T-helper 9 cell (primary cell): ENCODE measurements at places on chromosomes 7 and 10.
A peak's percentile ranks its signal among the peaks of the same experiment; 100 is the strongest.

DNA sequence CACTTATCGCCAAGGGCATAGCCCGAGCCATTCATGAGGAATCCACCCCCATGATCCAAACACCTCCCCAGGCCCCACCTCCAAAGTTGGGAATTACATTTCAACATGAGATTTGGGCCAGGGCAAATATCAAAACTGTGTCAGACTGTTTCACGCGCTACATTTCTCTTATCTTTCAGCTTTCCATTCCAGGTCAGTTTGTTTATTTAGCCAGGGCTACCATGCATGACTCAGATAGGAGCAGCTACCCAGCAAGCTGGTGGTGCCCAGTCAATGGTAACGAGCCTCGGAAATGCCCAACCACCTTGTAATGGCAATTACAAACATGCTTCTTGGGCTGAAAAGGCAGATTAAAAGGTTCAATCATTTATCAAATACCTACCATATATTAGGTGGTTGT, 43.6 kb upstream of the BAMBI start:
- no peak for DNase-seq

DNA sequence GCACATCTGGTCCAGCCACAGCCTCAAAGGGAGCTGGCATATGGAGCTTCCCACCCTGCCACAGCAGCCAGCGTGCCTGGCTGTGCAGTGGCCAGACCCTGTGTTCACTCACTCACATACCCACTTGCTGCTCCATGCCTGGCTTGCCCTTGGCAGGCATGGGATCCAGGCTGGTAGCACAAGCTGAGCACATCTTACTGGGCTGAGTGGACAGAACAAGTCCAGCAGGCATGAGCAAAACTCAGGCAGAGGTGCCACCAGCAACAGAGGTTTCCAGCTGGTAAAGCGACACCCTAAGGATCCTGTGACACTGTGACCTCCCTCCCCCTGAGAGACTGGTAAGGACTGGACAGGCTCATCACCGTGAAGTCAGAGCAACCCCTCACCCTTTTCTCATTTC, 25.1 kb downstream of the SVIL start:
- no peak for DNase-seq

- no peak for DNase-seq
These were observed 194.7 kb upstream of the GRB10 start for GRCh38 chr7:50977421-50977820.

GRCh38 chr10:16570731-16571130, 49.1 kb upstream of the C1QL3 start:
- DNase-seq = no peak

DNA sequence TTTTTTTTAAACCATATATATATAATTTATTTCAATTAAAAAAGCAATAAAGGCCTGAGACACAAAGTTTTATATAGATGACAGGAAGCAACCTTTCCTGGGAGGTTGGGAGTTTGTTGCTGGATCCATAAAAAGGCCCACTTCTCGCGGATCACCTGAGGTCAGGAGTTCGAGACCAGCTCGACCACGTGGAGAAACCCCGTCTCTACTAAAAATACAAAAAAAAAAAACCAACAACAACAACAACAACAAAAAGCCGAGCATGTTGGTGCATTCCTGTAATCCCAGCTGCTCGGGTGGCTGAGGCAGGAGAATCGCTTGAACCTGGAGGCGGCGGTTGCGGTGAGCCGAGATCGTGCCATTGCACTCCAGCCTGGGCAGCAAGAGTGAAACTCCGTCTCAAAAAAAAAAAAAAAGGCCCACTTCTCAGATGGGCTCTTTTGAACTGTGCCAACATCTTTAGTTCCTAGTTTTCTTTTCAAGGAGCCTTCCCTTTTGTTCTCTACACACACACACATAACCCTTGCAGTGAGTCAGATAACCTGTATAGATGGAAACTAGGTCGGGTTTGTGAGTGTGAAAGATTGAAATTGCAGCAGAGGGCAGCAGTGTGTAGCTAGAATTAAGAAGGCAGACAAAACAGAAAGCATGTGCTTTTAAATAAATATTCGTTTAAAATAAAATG, 1.2 kb upstream of the SMNDC1 start:
- peak; percentile 12 for DNase-seq

GRCh38 chr10:22228943-22229801, 11.4 kb upstream of the EBLN1 start:
- peak; percentile 78 for DNase-seq

DNA sequence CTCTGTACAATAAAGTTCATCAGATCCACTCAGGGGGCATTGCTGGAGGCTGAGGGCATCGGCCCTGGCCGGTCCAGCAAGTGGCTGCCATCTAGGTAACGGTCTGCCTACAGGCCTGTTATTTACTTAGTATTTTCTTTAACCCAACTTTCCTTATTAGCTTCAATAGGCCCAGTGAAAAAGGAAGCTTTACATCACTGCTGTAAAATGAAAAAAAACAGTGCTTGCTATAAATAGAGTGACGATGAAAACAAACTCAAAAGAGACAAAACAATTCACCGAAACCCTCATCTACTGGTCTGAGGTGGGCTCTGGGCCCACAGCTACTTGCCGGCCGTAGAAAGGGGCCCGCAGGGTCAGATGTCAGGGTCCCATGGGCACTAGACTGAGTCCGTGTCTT, 192.5 kb downstream of the ELFN1 start:
- no peak for DNase-seq

DNA sequence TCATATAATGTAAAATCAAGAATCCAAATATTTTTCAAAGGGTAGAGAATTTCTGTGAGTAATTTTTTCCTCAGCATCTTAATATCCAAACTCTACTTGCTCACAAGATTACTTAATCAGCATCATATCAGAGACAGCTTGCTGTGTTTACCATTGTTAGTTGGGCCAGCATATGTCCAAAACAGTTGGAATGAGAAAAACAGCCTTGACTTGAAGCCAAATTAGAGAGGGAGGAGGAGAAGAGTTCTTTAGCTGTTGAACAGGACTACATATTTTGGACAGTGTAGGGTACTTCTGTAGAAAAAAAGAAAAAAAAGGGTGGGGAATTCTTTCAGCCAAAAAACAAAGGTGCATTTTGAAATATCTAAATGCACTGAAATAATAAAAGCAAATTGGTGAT, 69.8 kb downstream of the HDAC9 start:
- DNase-seq = no peak

DNA sequence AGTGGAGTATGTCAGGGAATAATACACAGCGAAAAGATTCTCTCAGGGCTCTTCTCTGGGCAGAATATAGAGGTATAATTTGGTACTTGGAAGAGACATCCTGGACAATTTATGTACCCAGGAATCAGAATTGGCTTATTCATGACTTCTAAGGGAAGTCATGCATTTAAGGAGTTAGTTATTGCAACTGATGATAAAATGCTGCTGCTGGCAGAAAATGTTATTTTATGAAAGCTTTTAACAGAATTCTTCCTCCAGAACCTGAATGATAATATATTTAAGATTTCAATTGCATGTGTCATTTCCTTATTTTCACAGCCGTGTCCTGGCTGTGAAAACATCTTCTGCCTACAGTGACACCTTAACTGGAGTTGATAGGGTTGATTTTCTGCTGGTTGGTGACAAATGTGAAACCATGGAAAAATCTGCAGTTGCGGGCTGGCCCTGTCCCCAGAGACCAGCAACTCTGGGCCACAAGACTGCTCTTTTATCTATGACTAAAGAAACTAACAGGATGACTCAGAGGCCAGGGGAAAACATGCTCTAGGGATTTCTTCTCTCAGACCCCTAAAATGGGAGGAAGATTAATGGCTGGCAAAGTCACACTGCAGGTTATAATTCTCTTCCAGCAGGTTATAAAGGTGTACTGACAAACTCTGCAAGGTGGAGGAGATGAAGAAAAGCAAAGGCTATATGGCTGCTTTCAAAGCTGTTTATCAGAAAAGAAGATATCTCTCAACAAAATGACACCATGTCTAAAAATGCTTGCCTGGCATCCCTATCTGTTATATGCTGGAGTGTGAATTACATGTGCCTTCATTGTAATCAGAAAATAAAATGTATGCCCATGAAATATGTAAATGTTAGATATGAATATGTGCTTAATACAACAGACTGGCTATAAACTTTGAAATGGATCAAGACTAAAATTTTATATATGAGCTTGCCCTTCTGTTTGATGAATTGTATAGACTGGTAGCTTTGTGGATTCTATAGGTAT, 12.1 kb upstream of the TRUB1 start:
- no peak for DNase-seq

DNA sequence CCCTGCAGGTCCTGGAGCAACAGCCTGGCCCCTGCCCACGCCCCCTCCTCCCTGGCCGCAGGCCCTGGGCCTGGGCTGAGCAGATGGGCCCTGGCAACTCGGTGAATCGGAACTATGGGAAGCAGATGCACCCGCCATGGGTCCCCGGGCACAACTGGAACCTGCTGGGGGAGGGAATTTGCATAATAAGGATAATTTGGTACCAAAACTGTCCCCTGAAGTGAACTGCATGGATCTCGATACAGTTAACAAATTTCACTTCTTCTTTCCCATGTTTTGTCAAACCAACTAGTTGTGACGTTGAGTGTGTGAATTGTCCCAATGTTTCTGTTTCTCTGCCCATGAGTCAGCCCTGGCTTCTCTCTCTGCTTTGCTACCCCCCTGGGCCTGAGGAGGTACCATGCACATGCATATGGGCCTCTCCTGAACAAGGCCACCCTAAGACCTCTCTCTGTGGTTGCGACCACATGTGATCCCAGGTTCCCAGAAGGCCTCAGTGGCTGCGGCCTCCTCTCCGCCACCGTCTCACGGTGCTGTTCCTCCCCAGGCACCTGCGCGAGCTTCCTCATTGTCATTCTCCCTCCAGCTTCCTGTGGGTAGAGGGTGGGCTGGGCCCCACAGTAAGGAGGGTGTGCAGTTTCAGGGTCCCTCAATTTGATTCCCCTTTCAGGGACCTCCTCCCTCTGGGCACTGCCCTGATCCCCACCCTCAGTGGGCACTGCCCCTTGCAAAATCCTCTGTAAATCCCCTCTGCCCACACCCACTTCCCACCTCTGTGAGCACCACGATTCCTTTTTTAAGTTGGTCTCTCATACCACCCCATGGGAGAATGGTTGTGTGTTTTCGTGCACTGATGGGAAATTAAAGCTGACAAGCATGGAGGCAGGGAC, 40.0 kb downstream of the FIGNL1 start:
- DNase-seq = no peak

DNA sequence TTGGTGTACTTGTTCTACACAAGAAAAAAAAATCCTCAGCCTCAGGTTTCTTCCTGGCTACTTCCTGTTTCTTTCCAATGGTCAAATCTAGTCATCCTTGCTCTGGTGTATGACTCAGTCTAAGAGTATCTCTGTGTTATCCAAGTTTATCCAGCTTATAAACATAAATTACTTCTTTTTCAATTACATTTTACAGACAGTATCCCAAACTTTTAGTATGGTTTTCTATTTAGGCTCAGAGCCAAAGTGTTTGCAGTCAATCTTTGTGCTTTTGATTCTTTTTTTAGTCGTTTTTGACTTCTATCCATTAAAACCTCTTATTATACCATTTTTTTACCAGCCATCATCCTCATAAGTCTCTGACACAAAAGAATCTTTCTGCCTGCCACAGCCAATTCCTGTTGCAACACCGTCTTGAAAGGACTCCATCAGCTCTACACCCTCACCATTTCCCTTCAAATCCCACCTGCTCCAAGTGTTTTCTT, 294.6 kb downstream of the PTEN start:
- no peak for DNase-seq

DNA sequence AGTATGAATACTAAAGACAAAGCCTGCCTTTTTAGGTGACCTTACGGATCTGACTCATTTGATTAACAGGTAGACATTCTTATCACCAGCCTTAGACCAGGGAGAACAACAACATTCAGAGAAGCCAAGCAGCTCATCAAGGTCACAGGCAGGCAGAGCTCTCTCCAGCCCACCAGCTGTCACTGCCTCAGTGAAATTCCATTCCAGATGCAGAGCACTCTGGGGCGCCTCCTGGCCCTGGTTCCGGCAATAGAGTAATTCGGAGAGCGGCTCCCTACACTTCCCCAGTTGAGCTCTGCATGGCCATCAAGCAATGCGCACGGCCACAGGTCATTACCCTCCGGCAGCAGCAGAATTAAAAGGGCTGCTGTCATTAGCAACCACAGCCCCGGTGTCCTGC, 164.7 kb downstream of the TCERG1L start:
- DNase-seq = no peak

- DNase-seq = no peak
These were observed 540.7 kb downstream of the CALN1 start for GRCh38 chr7:71871446-71871845.

DNA sequence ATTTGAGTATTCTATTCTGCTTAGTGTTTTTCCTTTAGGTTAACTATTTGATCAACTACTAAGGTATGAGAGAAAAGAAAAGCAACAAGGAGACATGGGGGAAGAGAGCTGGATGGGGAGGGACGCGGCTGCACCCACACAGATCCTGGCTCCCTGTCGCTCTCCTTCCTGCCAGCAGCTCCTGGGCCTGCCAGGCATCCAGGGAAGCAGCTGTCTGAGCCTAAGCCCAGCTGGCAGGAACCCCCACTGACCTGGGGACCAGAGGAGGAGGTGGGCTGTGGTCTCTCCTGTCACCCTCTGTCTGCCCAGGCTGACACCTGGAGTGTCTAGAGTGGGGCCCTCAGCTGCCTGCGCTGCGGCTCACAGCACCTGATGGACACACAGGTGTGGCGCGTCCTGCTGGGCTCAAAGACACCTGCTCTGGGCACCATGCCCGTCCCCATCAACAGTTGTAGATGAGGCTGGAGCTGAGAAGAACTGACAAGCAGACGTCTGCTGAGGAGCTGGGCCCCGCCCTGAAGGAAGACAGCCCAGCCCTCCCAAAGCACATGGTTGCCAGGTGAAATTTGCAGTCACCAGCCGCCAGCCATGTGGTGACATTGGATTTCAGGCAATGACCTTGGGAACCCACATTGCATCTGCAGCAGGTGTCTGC, 207.9 kb downstream of the PLXNA4 start:
- DNase-seq = no peak
